Posterior vena cava (tissue), 2 donors: ENCODE measurements at places on chromosomes 4 and X.
A peak's percentile ranks its signal among the peaks of the same experiment; 100 is the strongest.

DNA sequence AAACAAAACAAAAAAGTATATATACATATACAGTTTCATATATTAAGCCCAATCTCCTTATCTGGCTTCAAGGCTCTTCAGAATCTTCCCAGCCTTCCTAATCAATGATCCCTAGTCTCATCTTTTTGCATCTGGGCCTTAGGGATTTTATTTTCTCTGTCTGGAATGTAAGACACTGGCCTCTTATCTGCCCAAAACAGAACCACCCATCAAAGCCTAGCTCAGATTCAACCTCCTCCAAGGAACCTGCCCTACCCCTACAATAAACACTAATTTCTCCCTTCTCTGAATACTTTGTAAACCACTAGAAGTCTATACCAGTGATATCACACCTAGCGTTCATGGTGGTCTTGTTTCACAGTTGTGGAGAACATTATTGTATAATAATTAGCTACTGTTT, 23.2 kb upstream of the GAB1 start:
- no peak for DNase-seq

DNA sequence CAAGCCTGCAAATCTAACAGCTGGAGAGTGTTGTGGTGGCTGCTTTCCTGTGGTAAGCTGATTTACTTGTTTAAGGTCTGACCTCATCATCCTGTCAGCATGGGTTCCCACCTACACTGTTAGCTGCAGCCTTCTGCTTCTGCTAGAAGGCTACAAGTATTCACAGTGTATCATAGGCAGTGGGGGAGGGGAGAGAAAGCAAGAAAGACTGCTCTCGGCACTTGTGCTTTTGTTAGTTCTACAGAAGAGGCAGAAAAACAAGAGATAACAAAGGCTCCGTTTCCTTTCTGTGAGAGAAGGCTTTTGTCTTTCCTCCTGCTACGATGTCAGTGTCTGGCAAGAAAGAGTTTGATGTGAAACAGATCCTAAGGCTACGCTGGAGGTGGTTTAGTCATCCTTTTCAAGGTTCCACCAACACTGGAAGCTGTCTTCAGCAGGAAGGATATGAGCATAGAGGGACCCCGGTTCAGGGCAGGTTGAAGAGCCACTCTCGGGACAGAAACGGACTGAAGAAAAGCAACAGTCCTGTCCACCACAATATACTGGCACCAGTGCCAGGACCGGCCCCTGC, at the start of gene KLHL4:
KLHL4 (plus strand) TSS at position 232 of the 571 bp plus-strand sequence; CDS start at position 324, 92 bp downstream.
- no peak for DNase-seq

DNA sequence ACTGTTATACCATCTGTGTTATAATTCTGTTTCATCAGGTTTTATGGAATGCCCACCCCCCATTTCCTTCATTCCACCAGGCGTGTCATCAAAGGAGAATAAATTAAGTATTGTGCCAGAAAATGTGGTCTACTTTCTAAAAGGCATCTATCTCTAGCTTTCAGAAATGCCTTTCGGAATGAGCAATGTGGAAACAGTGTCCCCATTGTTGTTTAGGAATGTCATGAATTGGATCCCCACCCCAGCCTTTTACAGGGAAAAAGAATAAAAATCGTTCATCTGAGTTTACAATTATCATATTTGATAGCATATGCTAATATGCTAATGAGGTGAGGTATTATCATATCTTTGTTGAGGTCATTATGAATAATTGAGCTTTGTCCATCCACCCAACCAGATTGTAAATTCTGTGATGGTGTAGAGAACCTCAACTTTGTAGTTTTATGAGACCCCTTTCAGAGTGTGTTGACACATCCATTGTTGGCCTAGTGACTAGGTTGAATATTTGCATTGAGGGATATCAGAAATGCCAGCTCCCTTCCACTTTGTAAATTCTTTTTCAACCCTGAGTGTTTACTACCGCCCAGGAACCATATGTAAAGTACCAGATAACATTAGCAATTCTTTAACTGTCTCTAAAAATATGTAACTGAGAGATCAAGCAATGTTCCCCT, 56.2 kb upstream of the CCDC160 start:
- DNase-seq: no peak

GRCh38 chr4:2141762-2142451, 82.8 kb downstream of the NAT8L start:
- no peak for DNase-seq

GRCh38 chrX:53440621-53441517, 6.7 kb upstream of the HSD17B10 start:
- DNase-seq: peak; percentile 93
